SHP77 treated with DMSO at 0.1 percent for 48 hours (cell line): ENCODE measurements at places on chromosomes 6 and 20.

DNA sequence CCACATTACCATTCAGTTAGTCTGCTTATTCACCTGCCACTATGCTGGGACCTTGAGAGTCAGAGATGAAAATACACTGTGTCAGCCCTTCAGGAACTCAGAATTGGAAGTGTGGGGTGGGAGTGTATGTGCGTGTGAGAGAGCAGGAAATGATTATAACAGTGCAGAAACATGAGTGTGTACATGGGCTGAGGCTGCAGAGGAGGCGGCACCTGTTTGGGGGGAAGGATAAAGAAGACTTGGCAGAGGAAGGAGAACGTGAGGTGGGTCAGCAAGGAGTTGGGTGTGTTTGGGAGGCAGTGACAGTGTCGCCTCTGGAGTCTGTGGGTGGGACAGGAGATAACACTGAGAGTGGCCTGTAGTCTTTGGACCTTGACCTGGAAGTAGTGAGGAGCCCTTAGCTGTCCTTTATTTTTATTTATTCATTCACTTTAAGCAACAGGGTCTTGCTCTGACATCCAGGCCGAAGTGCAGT is 3.1 kb downstream of the CHMP4B start:
- no peak for DNase-seq

DNA sequence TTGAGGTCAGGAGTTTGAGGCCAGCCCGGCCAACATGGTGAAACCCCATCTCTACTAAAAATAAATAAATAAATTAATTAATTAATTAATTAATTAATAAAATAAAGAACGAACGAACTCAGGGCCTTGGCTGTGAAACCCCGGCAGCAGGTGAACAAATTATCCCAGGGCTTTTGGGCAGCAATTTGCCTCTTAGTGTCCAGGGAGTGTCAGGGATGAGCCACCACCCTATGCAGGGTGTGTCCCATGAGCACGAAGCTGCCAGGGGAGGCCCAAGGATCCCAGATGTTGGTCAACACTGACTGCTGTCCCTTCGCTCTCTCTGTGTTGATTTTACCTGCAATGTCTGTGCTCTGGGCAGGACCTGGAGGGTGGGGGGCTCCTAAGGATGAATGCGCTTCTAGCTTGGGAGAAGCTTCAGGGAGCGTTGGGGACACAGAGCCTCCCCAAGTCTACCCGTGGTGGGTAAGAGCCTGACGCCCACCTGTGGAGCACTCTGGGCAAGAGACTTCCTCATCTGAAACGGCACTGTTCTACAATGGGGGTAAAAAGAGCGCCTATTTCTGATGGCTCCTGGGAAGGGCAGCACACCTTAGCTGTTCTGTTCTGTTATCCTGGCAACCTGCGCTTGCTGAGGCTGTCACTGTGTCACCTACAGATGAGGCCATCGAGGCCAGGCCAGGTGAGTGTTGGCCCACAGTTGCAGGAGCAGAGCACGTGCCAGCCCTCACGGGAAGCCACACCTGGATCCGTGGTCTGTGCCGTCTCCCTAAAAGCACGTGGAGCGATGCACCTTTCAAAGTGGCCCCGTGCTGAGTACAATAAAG is 125.5 kb upstream of the CDH4 start:
- DNase-seq = no peak

GRCh38 chr6:90169374-90169773 is 127.3 kb downstream of the BACH2 start:
- no peak for DNase-seq

DNA sequence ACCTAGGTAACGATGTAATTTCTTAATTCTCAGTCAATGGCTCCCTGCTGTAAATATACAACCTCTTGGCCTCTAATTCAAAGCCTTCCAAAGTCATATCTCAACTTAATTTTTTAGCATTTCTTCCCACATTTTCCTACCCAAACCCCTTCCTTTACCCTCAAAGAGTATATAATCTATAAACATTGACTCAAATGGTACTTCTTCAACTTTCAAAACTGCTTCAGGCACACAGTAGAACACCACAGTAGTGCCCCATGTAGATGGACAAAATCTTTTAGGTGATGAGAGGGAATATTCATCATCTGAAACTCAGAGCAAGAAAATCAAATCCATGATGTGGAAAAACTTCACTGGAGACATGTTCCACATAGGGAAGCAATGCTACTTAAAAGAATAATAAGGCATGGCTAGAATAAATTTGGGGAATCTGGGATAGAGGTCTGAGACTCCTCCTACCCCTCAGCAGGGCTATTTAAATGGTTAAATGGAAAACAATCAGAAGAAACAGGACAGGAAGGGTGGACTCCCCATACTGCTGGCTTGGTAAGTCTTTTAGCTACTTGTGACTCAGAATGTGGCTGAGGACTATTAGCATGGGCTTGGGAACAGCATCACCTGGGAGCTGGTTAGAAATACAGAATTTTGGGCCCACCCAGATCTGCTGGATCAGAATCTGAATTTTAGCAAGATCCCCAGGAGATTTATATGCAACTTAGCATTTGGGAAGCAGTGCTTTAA is 6.4 kb downstream of the SLC22A2 start:
- no peak for DNase-seq

- no peak for DNase-seq
These were observed 59.7 kb downstream of the RBM38 start for GRCh38 chr20:57450931-57451330.

GRCh38 chr6:36241728-36242127 is 28.1 kb upstream of the PNPLA1 start:
- no peak for DNase-seq

GRCh38 chr6:53768636-53769035 is 26.2 kb upstream of the LRRC1 start:
- no peak for DNase-seq

DNA sequence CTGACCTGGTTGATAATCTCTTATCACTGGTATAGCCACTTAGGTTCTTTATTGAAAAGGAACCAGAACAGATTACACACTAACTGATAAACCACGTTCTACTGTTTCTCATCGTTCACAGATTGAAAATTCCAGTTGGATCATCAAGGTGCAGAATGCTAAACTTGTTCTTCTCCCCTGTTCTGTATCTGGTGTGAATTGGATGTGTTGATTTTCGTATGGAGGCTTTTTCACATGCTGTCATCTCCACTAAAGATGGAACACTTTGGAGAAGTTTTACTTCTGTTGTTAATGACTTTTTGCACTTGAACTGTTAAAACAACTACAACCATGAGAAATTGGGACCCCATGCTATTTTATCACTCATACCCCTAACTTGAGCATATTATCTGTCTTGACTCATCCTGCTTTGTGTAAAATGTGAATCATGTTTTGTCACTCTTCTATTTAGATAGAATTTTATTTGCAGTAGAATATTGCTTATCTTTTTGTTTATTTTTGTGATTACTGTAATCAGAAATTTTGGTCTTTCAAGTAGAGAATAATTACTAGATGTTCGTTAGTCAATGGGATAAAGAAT is 17.5 kb downstream of the VAPB start:
- no peak for DNase-seq

- DNase-seq = no peak
These were observed 41.1 kb upstream of the ZNF831 start for GRCh38 chr20:59122566-59122919.

GRCh38 chr6:2942914-2943563 is 28.3 kb downstream of the SERPINB6 start:
- DNase-seq = no peak

DNA sequence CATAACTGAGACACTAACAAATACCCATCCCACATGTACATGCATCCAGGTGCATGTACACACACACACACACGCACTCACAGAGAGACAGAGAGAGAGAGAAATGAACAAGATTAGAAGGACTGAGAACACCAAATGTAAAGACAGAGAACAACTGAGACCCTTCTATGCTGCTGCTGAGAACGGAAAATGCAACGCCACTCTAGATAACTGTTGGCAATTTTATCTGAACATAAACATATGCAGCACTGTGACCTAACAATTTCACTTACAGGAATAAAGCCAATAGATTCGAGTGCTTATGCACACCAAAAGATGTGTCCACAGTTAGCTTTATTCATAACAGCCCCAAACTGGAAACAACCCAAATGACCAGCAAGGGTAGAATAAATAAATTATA is 103.8 kb upstream of the LY86 start:
- no peak for DNase-seq

GRCh38 chr6:3868544-3868943 is 19.4 kb downstream of the FAM50B start:
- DNase-seq = no peak

- no peak for DNase-seq
These were observed 217.0 kb upstream of the CCN2 start for GRCh38 chr6:132167929-132168892.

DNA sequence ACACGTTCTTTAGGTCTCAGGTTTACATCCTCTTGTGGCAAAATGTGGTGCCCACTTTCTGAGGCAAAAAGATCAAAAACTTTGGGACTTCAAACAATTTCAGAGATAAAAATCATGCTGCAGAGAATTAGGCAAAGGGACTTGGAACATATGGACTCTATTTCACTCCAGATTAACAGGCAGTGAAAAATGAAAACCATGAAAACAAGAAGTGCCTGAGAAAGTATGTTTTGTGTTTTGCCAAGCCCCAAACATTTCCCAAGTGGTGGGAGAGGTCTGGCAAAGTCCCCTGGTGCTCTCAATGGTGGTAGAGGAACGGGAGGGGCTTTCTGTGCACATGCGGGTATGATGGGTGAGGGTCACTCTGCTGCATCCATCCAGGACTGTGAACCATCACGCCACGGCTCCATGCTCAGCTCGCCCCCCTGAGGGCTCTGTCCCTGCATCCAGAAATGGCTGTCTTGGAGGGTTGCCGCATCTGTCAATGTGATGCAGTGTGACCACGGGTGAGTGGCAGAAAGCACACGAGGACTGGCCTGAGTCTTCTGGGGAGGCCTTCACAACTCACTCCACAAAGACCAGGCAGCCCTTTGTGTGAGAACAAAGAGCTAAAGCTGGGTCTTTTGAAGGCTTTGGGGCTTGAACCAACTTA is 43.2 kb upstream of the TBC1D7 start:
- DNase-seq = no peak

DNA sequence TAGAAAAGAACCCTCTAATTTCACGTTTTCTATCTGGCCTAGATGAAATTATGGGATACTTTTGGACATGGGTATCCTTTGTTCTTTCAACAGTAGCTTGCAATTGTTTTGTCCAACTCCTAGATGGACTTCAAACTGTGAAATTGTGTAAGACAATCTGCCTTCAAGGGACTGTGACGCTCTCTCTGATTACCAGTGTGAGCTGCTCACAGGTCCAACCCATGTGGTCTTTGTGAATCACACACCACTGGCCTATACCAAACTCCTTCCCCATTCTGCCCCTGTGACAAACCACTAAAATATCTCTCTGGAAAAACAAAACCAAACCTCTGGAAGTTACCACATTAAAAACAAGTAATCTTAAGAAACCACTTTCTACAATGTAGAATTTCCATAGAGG is 59.5 kb downstream of the NINL start:
- DNase-seq = no peak

GRCh38 chr6:30206152-30206551 is 7.1 kb downstream of the TRIM26 start:
- DNase-seq = no peak

GRCh38 chr6:138410048-138410735 is 6.2 kb downstream of the HEBP2 start:
- DNase-seq = no peak

DNA sequence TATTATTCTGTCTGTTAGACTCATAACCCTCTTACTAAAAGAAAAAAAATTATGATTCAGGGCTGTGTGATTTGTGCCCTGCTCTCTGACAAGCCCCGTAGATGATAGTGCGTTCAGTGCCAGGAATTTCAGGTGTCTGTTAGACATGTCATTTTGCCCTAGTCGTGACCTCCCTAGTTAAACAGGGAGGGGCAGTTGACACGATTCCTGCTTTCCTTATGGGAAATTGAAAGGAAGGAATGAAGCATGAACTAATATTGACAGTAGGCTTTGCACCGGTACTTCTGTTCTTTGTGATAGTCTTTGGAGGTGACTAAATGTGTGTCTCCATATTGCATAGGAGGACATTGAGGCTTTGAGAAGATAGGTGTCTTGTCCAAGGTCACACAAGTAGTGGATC is 26.3 kb downstream of the RPRD1B start:
- no peak for DNase-seq

- no peak for DNase-seq
These were observed 893 bp upstream of the PGC start for GRCh38 chr6:41748102-41748477.

DNA sequence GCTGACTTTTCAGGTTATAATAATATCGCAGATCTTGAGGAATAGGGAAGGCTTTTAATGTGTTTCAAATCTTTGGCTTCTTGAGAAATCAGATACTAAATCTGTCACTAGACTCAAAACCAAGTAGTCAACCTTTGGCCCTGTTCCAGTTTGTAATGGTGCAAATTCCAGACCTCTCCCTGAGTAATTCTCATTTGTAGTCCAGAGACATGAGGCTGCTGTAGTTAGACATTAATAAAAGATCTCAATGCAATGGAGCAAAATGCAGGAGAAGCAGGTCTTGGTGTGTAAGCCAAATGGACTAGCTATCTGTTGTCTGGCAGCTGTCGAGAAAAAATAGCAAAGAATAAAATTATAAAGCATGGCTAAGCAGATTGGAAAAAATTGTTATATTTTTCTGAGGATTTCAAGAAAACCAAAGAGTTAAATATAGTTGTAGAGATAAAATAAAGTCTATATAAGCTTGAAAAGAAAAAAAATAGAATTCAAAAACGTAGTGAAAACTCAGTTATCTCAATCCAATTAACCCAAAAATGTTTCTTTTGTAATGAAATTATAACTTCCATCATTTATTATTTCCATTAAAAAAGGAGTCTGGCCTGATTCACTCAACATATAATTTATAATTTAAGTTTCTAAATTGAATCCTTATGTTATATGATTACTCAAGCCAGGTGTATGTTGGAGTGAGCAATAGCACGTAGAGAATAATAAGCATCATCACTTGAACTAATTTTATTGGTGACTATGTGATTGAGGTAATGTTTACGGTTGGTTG is 161.5 kb upstream of the ADGRB3 start:
- no peak for DNase-seq
